ENCODE measurements at places on chromosomes 16 and 17.

DNA sequence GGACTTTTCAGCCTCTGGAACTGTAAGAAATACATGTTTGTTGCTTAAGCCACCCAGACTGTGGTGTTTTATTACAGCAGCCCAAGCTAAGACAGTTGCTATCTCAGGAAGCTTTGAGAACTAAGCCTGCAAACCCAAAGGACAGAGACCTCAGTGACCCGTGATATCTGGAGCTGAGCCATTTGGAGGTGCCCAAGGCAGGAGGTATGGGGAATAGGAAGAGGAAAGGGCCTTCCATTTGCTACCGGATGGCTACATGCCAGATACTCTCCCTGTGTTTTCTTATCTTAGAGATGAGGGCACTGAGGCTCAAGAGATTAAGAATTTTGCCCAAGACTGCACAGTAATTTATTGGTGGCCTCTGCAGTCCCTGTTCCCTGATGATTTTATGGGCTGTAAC is 622.1 kb upstream of the CDH5 start:
- no peak for DNase-seq

DNA sequence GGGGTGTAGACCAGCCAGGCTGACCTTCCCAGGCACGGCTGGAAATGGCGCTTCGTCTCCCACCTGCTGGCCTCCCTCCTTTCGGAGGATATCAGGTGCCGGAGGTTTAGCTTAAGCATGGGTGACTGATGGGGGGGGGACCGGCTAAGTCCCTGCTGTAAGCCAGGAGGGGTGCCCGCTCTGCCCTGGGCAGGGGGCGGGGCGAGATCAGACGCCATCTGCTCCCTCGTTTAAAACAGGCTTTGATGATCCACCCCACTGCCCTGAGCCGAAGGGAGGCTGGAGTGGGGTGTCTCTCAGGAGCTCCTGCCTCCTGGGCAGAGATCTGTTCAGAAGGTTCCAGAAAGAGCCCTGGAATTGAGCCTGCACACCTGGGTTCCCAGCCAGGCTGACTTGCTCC is 26.0 kb downstream of the C16orf74 start:
- no peak for DNase-seq

DNA sequence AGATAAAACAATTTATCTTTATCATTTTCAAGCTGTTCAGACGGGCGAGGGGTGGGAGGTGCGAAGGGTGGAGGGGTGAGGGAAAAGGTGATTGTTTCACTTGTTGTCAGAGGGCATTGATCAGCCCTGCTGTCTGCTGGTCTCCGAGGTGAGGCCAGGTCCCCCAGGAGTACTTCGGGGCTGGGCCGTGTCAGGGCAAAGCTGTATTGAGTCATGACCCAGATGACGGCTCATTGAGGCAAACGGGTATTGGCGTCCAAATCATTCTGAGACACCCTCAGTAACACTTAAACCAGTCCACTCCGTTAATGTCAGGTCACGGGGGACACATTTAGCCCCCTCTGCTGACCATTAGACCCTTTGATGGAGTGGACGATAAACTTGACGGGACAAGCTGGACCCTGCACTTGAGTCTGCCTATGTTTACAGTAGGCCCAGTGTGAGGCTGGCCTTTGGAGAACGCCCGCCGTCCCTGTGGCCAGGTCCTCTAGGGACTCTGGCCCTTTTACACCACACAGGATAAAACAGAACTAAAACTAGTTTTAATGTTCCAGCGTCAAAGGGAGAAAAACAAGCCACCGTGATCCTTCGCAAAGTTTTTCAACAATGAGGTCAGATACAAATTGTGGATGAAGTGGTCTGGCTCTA is 502.2 kb upstream of the ZFHX3 start:
- DNase-seq = no peak

GRCh38 chr17:58899191-58899590 is 143.5 kb downstream of the PPM1E start:
- DNase-seq = no peak

DNA sequence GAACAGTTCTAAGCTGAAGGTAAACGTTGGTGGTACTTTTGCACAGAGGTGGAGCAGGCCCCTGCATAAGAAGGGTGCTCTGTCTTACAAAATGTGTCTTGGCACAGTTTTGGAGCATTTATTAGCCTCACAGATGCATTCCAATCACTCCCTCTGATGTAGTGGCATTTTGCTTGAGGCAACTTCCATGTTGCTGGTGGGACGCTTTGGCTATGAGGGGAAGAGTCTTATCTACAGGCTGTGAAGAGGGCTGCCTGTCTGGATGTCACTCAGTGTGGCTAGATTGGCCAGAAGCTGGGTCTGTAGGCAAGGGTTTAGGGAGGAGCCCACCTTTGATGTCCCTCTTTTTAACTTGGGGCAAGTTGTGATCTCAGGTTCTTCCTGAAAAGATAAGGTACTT is 2.6 kb upstream of the RARA start:
- DNase-seq = no peak

DNA sequence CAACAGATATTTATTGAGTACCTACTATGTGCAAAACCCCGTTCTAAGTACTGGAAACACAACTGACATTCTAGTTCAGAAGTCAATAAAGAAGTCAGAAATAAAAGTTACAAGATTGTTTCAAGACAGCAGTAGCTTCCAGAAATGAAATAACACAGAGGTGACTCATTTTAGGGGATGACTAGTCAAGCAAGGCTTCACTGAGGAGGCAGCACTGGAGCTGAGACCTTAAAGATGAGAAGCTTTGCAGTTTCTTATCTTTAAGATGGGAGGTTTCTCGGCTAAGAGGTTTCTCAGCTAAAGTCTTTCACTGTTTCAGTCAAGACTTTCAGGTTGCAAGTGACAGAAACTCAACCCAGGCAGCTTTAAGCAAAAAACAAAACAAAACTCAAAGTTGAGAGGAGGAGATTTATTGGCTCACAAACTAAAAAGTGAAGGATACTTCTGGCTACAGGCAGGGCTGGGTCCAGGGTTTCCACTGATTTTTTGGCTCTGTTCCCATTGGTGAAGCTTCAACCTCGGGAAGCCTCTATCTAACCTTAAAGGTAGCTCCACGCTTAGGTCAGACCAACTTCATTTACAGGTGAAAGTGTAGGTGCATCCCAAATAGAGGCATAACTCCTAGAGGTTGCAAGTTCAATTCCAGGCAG is 7.4 kb upstream of the MMP2 start:
- no peak for DNase-seq

GRCh38 chr16:62970851-62971250 is 934.6 kb upstream of the CDH8 start:
- no peak for DNase-seq

DNA sequence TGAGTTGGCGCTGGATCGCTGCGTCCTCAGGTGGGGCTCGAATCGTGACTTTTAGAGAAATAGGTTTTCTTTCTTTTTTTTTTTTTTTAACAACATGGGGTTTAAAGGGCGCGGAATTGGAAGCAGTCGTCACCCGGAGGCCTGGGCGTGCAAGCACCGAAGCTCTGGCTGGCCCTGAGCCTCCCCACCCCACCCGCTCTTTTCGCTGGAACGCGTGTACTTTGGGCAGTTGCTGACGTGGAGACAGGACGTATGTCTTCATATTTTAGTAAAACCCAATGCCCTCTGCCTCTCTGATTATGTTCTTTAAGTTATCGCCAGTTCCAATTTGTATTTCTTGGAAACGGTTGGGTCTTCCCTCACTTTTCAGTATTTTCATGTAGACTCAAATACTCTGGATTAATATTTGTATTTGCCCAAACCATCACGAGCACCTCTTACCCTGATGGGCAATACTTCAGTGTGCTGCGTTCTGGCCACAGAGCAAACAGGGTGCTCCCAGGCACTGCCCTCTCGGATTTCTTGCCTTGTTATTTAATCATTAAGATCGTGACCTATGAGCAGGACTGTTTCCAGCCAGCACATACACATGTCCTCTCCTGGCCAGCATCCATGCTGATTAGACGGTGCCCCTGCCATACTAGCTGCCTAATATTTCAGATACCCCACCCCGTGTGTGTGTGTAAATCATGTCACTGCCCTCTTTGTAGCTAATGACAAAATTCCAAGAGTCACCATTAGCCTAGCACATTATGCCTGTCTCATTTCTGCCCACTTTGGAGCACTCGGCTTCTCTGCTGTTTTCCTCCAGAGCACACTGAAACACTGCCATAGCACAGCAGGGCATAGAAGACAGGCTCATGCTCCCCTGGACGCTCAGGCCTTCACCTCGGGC is 805 bp upstream of the C16orf95 start:
- no peak for DNase-seq

DNA sequence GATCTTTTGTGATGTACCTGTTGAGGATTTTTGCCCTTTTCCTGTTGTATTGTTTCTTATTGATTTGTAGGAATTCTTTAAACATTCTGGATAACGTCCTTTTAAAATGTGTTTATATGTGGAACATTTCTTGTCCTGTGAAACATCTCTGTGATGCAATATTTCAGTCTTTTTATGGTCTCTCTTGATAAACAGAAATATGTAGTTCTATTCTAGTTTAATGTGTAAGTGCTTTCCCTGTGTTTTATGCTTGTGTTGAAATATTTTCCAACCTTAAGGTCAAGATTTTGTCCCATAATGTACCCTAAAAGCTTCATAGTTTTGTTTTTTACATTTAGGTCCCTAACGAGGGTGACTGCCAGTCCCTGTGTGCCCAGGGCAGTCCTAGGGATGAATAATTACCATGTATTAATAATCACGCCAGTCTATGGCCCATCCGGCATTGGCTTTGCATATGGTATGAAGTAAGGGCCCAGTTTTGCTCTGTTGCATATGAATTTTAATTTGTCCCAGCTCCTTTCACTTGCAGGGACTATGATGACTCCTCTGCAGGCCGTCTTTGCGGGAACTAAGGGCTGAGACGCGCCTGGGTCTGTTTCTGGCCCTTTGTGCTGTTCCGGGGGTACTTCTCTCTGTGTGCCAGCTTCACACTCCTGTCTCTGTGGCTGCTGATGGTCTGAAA is 44.2 kb downstream of the RPTOR start:
- no peak for DNase-seq

DNA sequence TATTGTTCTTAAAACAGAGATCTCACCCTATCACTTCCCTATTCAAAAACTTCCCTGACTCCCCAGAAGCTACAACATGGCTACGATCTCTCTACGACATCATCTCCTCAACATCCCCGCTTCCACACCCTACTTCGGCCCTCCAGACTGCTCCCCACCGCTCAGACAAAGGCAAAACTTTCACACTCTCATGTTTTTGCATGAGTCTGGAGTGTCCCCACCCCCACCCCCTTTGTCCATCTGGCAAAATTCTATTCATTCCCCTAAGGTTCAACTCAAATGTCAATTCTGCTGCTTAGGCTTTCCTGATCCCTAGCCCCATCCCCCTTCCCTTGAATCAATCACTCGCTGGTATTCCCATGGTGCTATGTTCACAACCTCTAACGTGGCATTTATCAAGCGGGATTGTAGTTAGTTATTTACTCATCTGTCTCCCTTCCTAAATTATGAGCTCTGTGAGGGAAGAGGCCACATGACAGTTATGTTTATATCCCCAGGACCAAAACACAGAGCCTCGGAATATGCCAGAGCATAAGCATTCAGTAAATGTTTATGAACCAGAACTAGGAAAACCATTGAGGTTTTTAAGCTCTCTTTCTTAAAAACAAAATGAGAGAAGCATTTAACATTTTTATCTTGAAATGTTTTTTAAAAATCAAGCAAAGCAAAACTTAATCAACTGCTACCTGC is 55.9 kb downstream of the STX8 start:
- no peak for DNase-seq

GRCh38 chr17:38454532-38454931 is 26.3 kb downstream of the ARHGAP23 start:
- DNase-seq = no peak

DNA sequence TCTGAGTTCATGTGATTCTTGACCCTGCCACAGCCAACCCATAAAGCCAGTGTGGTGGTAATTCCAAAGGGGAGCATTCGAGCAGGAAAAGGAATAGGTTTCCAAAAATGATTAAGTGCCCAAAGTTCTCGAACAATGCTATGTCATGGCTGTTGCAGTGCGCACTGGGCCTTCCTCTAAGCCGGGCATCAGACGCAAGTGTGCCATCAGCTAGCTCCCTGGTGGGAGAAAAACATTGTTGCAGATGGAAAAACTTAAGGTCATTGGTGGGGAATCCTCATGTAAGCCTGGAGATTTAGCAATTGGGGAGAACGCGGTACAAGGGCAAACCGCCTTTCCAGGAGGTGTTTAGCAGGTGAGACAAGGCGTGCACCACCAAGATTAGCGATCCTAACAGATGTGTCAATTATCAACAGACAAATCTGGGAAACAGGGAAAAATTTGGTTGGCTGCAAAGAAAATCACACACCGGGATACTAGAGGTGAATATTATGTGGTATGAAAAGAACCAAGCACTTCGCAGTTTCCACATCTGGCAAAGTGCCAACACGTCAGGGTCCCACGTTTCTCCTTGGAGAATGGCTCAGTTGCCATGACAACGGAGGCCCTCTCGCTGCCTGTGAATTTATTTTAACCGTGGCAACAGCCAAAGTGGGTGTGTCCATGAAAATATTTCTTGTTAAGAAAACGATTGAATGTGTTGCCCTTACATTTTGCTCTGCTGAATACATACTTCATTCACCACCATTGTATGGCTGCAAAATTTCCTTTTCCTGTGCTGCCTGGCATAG is 118.5 kb upstream of the CACNG5 start:
- DNase-seq = no peak

DNA sequence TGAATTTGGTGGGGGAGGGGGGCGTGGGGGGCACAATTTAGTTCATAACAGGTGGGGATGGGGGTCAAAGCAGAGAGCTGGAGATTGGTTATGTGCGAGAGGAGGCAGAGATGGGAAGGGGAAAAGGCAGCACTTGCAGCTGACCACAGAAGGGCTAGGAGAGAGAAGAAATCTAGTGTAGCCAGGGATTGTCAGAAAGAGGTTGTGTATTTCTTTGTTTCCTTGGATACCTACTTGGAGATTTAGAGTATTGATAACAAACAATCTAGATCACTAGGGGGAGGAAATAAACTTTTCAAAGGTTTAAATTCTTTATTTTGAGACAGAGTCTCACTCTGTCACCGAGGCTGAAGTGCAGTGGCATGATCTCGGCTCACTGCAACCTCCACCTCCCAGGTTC is 47.1 kb upstream of the YPEL2 start:
- no peak for DNase-seq

- no peak for DNase-seq
Observed at GRCh38 chr16:10083301-10083700, 98.9 kb downstream of the GRIN2A start.
